ENCODE measurements at places on chromosomes 2 and 18.

GRCh38 chr18:40897884-40898283 lies 1057.2 kb upstream of the PIK3C3 start:
- DNase-seq = no peak

DNA sequence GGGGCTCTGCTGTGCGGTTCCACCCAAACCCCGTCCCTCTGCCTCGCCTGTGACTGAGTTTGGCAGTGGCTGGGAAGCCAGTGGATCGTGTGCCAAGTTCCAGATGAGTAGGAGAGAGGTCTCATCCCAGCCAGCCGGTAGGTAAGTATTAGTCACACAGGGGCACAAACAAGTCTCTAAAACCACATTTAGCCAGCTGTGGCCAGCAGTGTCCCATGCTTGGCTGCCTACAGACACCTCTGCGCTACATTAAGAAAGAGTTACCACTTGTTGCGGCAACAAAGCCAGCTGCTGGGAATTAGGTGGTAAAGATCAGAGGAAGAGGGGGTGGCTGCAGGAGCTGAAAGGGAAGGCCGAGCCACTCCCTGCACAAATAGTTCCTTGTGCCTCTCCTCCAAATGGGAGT lies 81.2 kb downstream of the GATA6 start:
- DNase-seq = no peak

- no peak for DNase-seq
These were observed 23.5 kb downstream of the C1D start for GRCh38 chr2:68039317-68039716.

DNA sequence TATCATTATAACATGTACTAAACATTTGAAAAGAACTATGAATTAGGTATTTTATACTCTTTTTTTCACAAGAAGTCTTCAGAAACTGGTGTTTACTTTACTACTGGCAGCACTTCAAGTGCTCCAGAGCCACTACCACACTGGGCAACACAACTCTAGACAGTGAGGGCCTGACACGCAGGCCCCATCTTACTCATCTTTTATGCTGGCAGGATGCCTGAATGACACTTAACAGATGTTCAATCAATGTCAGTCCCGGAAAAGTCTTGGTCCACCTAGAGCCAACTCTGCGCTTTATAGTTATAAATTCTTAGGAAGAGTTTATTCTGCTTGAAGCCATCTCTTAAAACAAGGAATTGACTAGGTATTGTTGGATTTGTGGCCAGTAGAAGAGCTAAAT lies 8.7 kb upstream of the WIPF1 start:
- no peak for DNase-seq

- DNase-seq = no peak
These were observed 195.5 kb downstream of the CDCA7 start for GRCh38 chr2:173550143-173550542.

DNA sequence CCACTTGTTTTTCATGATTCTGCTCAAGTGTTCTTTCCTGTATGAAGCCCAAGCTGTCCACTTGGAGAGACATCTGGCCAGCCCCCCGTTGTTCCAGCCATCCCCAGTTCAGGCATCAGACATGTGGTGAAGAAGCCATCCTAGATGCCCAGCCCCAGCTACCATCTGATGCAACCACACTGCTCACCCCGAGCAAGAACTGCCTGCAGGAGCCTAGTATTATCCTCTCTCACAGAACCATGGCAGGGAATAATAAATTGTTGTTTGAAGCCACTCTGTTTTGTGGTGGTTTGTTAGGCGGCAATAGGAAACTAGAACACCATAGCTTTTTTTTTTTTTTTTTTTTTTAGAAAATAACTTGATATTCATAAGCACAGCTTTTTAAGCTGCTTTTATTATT lies 19.5 kb upstream of the DARS1 start:
- no peak for DNase-seq

GRCh38 chr2:199811346-199811745 lies 39.6 kb downstream of the FTCDNL1 start:
- no peak for DNase-seq

GRCh38 chr18:62258616-62259015 lies 66.5 kb upstream of the TNFRSF11A start:
- DNase-seq = no peak

GRCh38 chr2:28413152-28413898 lies 20.7 kb downstream of the FOSL2 start:
- DNase-seq = no peak

DNA sequence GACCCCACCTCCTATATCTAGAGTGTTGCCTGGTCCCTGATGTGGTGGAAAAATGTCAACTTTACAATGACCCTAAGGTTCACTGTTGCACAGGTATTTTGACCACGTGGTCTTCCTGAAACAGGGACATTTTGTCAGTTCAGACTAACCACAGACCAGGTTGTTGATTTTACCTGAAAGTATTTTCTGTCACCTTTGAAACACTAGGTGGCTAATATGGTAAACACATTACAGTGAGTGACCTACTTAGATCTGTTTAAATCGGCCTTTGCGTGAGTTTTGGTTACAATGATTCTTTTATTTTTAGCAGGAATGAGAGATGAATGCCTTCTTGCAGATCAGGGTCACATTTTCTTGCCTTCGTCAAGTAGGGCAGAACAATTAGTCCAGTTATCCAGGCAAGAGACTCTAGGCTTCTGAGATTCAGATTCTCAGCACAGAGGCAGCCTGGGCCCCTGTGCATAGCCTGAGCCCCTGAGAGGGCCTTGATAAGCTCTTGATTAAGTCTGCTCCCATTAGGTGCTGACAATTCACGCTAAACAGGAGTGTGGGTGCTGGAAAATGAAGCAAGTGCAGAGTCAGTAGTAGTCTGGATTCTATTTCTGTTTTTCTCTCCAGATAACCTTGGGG lies 226.2 kb downstream of the KCNS3 start:
- no peak for DNase-seq

GRCh38 chr18:51617167-51617566 lies 419.7 kb upstream of the MEX3C start:
- DNase-seq = no peak

GRCh38 chr18:32383050-32383819 lies 87.4 kb downstream of the GAREM1 start:
- no peak for DNase-seq

GRCh38 chr2:8412586-8412985 lies 269.3 kb upstream of the ID2 start:
- no peak for DNase-seq

- no peak for DNase-seq
These were observed 82.9 kb downstream of the ACTR3 start for GRCh38 chr2:113972766-113973165.

DNA sequence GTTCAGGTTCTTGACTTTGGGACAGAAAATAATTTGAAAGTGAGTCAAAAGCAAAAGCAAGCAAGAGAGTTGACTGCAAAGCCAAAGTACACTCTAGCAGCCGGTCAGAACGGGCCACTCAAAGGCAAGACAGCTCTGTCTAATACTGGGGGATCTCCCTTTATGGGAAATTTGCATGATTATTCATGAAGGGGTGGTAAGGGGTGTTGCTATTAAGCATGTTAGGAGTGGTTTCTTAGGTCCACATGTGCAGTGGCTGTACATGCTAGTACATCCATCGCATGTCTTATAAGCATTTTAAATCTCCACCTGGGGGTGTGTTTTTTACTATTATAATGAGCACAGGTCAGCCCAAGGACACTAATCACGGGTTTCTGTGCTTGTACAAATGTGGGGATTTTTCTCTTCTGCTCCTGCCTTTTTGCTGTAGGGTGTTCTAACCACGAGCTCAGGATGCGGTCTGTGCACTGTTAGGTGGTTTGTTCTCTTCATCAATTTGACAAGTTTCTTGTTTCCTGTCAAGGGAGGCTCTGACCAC lies 60.2 kb upstream of the SPP2 start:
- DNase-seq = no peak

DNA sequence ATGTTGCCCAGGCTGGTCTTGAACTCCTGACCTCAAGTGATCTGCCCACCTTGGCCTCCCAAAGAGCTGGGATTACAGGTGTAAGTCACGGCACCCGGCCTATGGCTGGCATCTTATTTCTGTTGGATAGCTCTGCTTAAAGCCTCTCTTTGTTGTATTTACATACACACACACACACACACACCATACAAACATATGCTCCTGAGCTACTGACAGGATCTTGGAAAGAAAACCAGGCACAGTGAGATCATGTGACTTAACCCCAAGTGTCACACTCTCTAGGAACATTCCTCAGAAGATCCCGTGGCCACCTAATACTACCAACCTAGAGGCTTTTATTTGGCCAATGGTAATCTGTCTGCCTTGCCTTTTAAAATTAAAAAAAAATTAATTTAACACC lies 85.1 kb upstream of the HAAO start:
- DNase-seq = no peak

GRCh38 chr2:194104687-194105086 lies 1552.3 kb upstream of the SLC39A10 start:
- DNase-seq = no peak

GRCh38 chr2:196592911-196593881 lies 46.3 kb upstream of the CCDC150 start:
- peak; percentile 33 for DNase-seq

- DNase-seq = no peak
These were observed 54.5 kb upstream of the GPR45 start for GRCh38 chr2:105186967-105187498.

DNA sequence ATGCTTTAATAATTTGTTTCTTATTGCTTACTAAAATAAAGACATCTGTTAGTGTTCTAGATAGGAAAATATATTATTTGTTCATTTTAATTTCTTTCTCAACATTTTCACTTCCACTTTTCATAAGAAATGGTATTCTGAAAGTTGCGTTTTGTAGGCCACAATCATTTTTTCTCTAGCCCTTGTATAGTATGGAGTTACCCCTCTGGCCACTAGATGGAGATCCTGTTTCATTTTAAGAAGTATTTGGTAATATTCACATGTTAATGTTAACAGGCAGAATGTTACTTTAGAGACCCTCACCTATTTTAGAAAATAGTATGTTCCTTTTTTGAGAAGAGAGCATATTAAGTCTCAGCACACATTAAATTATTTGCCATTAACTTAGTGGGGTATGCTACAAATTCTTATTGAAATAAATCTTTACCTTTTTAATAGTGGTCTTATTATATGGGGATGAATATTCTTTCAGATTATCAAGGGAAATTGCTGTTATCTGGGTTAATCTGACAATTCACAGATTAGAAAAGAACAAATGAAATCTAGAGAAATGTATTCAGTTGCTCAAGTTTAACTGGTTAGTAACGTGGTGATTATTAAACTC lies 73.9 kb upstream of the TTC27 start:
- no peak for DNase-seq

GRCh38 chr2:233218836-233219235 lies 32.6 kb upstream of the ATG16L1 start:
- no peak for DNase-seq

GRCh38 chr2:229090225-229090624 lies 180.9 kb downstream of the PID1 start:
- DNase-seq = no peak

GRCh38 chr2:127619877-127620705 lies 25.9 kb upstream of the GPR17 start:
- DNase-seq = no peak

DNA sequence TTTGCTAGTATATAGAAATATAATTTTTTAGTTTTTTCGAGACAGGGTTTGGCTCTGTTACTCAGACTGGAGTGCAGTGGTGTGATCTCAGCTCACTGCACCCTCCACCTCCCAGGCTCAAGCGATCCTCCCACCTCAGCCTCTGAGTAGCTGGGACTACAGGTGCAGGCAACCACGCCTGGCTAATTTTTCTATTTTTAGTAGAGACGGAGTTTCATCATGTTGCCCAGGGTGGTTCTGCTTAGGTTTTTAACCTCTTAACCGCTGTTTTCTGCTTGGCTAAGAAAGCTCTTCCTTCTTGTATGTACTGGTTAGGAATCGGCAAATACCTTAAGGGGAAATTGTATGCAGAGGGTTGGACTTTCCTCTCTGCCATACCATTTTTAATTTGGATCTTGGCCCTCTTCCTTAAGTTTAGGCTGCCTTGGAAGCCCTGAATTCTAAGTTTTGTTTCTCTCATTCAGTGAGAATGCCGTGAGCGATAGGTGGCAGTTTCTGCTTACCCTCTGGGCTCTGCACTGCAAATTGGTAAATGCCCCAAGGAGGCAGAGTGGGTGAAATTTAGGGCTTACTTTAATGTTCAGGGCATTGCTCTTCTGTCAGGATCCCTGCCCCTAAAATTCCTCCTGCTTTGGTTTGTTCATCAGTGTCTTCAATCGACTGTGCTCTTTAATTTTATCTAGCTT lies 32.3 kb downstream of the EML6 start:
- DNase-seq = no peak

GRCh38 chr2:98457045-98457696 lies 12.5 kb downstream of the INPP4A start:
- no peak for DNase-seq

DNA sequence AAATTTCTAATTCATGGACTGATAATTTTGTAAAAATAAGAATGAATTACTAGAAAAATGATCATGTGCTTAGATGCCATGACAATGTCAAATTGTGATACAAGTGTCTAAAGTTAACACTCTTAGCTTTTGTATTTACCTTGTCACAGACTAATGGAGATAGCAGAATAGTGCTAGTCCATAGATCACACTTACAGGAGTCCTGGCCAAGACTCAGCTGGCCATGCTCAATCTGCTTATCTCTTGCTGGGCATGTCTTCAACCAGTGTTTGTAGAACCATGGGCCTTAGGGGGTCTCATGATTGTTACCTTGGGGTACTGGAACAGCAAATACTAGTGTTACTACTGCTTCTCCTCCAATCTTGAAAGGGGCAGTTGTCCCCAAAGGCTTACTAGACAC lies 44.0 kb downstream of the TET3 start:
- no peak for DNase-seq

GRCh38 chr2:101446869-101447268 lies 28.0 kb downstream of the RFX8 start:
- DNase-seq = no peak

DNA sequence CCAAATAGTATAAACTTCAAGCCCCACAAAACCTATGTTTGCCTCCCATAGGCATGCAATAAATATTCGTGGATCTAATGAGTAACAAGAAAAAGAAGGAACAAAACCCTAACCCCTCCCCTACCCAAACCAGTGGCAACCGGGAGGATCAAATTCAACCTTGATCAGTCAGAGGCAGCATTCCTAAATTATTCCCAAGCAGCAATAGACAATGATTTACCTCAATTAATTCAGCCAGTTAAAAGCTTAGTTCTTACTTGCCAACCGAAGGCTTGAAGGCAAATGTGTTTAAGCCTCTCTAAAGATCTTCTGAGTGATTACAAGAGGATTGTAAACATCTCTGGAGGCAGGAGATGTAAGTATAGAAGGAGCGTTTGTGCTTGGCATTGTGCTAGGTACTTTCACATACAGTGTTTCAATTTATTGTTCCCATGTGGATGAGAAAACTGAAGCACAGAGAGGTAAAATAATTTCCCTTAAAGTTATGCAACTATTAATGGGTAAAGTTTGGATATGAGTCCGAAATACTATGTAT lies 197.7 kb downstream of the MTX2 start:
- DNase-seq = no peak

DNA sequence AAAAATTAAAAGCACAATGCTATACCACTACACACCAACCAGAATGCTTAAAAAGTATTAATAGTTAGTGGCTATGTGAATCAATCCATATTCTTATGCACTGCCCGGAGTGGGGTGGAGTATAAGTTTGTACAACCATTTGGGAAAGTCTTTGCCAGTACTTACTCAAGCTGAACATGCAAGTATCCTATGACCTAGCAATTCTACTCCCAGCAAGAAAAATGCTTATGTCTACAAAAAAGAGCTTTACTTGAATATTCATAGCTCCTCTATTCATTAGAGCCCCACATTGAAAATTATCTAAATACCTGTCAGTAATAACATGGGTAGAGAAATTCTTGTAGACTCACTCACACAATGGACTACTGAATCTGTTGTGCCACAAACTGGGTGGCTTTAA lies 21.4 kb upstream of the CNOT11 start:
- DNase-seq = no peak

GRCh38 chr2:44118257-44118656 lies 50.4 kb upstream of the PPM1B start:
- DNase-seq = no peak

All from NCI-H1092 (cell line).